ENCODE measurements at places on chromosomes 3 and 15.

DNA sequence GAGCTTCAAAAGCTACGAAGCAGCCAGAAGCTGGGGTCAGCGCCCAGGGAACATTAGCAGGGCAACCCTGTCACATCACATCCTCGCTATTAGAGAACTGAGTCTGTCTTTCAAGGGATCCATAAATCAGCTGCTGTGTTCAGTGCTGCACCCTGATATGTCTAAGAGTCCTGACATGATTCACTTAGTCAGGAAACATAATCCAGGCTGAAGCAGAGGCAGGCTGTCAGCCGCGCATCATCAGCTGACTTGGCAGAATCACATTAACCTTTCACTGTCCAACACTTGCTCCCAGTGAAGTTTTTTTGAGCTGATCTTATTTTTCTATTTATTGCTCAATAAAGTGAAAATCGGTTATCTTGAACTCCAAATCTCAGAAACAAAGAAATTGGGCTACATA, 23.5 kb downstream of the MYH15 start:
- DNase-seq, result no peak

GRCh38 chr3:148309390-148310035, 388.2 kb upstream of the AGTR1 start:
- peak; percentile 50 for DNase-seq

GRCh38 chr3:38582316-38582715, 67.2 kb downstream of the SCN5A start:
- peak; percentile 39 for DNase-seq

DNA sequence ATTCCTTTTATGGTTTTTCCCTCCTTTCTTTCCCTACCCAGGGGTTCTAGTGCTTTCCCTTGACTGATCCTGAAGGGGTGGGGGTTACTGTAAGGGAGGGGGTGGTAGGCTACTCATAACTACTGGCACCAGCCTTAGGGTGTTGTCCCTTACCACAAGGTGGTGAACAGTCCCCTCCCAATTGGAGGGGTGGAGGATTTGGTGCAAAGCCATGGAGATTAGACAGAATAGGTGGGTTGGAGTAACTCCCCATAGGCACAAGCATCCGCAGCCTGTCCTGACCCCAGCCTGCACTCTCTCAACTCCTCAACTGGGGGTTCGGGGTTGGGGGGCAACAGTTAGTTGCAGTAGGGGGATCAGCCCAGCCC, 2.6 kb upstream of the HYAL2 start:
- no peak for DNase-seq

Measured in activated CD8-positive, alpha-beta memory T cell treated with anti-CD3 and anti-CD28 coated beads, Interleukin-2, amount 10 ng/mL, durations not matched to agents 7 days and 5 days (primary cell).